ENCODE measurements at places on chromosomes 13 and 19.
A peak's percentile ranks its signal among the peaks of the same experiment; 100 is the strongest.

DNA sequence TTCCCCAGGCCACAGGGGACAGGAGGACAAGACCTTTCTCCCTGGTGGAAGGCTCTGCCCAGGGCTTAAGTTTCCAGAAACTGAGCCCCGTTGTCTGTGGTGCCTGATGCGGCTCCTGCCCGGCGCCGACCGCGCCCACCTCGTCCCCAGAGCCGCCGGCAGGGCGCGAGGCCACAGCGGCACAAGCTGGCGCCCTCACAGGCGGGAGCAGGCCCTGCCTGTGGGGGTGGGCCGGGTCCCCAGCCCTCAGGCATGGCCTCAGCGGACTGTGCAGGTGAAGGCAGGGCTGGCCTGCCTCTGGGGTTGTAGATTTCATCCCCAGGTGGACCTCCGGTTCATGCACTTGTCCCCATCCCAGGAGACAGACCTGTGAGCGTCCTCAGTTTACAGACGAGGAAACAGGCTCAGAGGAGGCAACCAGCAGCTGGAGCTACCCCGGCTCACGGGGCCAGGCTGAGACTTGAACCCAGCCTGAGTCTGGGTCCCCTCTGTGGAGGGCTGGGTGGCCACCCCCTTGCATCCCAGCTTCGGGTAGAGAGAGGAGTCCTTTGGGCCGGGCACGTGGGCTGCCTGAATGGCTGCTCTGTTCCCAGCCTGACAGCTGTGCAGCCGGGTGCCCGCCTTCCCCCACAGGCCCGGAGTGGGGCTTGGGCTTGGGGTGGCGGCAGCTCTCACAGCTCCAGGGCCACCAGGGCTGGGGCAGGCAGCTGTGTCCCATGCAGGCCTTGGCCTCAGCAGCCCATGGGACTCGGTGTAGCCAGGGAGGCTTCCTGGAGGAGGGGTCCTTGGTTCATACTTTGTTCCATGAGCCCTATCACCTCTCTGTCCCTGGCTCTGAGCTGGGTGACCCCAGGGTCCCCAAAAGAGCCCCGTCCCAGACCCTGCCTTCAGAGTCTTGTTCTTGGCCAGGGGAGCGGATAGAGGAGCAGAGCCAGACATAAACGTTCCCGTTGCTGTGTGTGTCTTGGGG lies 26.8 kb downstream of the PIAS4 start:
- DNase-seq = no peak

GRCh38 chr13:24083722-24084421 lies 76.6 kb upstream of the SPATA13 start:
- no peak for DNase-seq

DNA sequence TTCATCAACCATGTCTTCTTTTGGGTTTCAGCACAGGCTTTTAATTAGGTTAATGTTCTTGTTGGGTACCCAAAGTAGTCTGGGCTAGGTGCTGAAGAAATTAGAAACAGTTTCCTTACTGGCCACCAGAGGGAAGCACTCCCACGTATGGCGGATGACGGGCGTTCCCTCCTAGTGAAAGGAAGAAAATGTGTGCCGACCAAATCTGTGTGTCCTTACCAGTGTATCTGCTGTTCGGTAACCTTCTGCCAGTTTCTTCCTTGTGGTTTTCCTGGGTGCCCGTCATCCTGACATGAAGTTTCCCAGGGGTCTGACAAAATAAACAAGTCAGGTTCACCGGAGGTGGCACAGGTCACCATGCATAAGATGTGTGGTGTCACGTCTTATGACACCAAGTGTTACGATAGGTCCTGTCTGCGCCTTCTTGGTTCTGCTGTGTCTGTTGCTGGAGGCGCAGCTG lies 6.0 kb upstream of the WDR88 start:
- DNase-seq = peak; percentile 25

- no peak for DNase-seq
Measured at GRCh38 chr13:95793781-95794180, 116.8 kb downstream of the DNAJC3 start.

- DNase-seq = no peak
Measured at GRCh38 chr19:51830274-51830673, 35.3 kb downstream of the FPR3 start.

DNA sequence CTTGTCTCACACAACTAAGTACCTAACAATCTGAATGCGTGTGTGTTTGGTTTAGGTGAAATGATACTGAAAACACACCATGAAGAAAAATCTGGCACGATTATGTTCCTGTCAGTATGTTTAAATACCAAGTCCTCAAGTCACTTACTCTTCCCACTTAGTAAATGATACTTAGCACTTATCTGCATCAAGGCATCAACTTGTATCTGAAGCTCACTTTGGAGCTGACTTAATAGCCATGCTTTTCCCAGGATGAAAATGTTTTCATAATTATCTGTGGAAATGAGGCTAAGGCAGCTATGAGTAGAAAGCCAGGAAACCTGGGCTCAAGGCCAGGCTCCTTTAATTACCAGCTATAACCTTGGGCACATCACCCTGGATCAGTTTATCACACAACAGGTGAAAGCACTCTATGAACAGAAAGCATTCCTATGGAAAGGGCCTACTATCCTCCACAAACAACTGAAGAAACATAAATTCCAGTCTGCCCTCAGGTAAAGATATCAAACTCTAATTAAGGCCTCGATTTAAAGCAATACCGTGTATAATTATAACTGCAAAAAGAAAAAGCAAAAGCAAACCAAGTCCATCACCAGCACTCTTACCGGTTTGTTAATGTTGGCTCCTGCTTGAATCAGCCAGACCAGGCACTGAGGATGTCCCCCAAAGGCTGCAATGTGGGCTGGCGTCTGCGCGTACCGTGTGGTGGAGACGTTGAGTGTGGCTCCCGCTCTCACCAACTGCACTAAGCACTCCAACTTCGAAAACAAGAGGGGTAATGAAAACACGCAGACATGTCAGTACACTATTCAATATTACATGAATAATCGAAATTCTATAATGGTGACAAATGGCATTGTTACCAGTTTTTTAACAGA lies 4.6 kb downstream of the ANKRD10 start:
- DNase-seq = no peak

DNA sequence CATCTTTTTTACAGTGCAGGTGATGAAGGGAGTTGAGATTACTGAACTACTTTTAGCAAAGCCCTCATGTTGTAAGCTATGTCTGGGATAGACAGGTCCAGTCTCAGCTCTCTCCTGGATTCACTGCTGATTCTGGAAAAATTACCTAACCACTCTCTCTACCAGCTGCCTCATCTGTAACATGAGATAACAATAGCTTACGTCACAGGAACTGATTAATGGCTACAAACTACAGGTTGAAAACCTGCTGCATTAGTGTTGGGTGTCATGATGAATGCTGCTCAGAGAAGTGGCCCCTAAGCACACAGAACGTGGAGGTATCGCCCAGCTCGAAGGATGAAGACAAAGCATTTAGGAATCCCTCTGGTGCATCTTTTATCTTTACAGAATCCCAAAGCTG lies 277.8 kb downstream of the ABCC4 start:
- no peak for DNase-seq

DNA sequence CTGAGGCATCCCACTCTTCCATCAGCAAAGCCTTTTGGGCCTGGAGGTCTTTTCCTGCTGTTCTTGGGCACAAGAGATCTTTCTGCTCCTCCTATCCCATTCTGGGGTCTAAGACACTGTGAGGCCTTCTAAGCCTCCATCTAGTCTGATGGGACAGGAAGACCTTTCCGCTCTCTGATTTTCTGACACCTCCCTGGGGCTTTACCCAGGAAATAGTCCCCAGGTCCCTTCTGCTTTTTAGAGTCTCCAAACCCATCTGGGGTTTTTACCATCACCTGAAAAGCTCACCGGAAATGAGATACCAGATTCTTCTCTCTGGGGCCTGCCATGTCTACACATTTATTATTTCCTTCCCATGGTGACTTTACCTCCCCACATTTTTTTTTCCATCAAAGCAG lies 21.1 kb downstream of the CLEC17A start:
- DNase-seq = no peak

- DNase-seq = no peak
Measured at GRCh38 chr13:26053418-26053980, 1.7 kb upstream of the SHISA2 start.

DNA sequence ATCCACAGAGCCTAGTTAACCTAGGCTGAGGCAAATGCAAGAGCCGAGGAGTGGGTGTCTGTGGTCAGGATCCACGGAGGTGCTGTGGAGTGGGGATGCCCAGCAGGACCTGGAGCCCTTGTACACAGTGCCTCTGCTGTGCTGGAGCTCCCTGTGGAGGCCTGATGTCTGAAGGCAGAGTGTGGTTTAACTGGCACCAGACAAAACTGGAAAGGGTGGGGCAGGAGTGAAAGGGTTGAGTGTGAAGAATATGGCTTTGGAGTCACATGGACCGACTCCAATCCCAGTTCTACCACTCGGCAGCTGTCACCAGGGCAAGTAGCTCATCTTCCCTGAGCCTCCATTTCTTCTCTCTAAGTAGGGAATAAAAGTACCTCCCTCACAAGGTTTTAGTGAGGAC lies 60.3 kb upstream of the GPR12 start:
- no peak for DNase-seq

DNA sequence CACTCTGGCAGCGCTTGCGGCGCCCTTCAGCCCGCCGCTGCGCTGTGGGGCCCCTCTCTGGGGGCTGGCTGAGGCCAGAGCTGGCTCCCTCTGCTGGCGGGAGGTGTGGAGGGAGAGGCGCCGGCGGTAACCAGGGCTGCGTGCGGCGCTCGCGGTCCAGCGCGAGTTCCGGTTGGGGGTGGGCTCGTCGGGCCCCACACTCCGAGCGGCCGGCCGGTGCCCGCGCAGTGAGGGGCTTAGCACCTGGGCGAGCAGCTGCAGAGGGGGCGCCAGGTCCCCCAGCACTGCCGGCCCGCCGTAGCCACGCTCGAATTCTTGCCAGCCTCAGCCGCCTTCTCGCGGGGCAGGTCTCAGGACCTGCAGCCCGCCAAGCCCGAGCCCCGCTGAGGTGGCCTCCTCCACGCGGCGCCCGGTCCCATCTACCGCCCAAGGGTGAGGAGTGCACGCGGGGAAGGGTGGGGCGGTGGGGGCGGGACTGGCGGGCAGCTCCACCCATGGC lies 879.0 kb upstream of the SLITRK5 start:
- DNase-seq = no peak

DNA sequence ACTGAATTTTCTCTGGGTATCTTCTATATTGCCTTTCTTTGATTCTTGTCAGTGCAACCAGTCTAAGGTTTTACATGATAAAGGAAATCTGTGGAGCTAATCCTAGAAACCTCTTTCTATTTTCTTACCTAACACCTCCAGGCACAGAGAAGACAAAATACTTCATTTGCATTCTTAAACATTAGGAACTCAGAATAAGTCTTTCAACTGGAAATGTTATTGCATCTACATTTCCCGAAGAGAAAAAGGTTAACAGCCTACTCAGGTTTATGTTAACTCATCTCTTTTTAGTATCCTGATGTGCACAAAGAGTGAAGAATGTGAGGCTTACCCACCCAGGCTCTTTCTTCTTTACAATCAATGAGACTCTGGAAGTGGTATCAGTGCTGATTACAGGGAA lies 106.7 kb downstream of the PCCA start:
- no peak for DNase-seq

DNA sequence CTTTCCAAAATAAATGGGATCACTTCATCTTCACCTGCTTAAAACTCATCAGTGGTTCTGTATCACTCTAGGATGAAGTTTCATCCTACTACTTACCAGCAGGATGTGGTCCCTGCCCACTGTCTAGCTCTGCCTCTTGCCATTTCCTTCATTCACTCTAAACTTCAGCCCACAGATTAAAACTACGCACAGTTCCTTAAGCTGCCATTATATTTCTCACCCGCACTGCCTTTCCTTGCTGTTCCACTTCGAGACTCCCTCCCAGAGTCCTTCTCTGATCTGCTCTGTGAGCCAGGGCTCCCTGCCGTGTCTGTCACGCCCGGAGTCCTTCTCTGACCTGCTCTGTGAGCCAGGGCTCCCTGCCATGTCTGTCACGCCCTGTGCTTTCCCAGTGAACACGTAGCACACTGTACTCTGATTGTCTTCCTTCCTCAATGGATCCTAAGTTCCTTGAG lies 52.0 kb upstream of the NPAS1 start:
- DNase-seq = no peak

DNA sequence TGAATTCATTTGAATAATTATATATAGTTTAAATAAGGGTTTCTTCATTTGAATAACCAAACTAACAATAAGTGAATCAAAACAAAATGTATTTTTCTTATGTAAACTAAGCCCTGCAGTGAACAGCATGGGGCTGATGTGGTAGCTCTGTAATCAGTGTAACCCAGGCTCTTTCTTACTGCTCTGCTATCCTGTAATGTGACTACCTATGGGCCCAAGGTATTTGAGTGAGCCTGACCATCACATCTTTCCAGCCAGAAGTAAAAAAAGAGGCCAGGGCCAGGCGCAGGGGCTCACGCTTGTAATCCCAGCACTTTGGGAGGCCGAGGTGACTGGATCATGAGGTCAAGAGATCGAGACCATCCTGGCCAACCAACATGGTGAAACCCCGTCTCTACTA lies 494.6 kb downstream of the DCT start:
- DNase-seq = no peak

GRCh38 chr13:82963226-82964099 lies 918.8 kb downstream of the SLITRK1 start:
- no peak for DNase-seq

All from stimulated activated CD4-positive, alpha-beta T cell treated with anti-CD3 and anti-CD28 coated beads, TNF-alpha, amount 100 ng/mL, for 4 hours (primary cell).